ENCODE measurements at places on chromosomes 2 and 18.

GRCh38 chr18:910247-910646 is 5.6 kb downstream of the ADCYAP1 start:
- no peak for DNase-seq

DNA sequence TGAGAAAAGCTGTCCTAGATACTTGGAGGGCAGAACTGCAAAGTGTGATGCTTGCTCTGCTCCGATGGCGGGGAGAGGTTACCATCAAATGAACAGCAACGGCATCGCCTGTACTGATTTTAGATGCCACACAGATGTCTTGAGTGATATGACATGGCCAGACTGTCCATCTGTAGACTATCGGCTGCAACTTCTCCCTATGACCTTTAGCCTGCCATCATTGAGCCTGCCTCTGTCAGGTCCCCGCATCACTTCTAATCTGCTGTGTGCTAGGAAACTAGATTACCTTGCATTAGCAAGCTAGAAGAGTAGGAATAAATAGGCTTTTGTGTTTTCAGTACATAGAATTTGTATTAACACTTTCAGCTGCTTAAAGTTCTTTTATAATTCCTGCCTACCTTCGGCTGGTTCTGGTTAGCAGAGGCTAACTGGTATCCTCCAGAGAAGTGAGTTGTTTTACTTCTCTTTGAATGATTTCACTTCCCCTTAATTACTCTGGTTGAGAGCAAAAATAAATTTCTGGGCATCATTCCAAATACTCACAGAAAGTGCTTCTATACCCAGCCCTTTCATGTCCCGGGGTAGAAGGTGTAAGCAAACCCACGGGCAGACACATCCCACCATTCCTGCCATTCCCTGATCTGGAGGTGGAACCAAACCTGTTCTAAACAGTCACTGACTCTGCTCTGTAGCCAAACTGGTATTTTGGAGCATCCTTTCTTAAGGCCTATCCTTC is 24.0 kb downstream of the GAREM2 start:
- no peak for DNase-seq

DNA sequence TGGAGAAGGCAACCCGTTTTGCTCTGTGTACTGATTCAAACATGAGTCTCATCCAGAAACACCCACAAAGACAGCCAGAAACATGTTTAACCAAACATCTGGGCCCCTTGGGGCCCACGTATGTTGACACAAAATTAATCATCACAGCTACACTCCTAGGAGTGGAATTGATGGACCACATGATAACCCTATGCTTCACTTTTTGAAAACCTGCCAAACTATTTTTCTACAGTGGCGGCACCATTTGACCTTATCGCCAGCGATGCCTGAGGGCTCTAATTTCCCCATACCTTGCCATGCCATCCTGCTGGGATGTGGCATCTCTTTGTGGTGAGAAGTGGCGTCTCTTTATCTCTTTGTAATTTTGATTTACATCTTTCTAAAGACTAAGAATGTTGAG is 38.5 kb downstream of the PSMG2 start:
- DNase-seq: no peak

- no peak for DNase-seq
These were observed 108.5 kb upstream of the SMAD7 start for GRCh38 chr18:49059028-49059834.

- no peak for DNase-seq
These were observed 8.4 kb upstream of the C18orf32 start for GRCh38 chr18:49495480-49495879.

DNA sequence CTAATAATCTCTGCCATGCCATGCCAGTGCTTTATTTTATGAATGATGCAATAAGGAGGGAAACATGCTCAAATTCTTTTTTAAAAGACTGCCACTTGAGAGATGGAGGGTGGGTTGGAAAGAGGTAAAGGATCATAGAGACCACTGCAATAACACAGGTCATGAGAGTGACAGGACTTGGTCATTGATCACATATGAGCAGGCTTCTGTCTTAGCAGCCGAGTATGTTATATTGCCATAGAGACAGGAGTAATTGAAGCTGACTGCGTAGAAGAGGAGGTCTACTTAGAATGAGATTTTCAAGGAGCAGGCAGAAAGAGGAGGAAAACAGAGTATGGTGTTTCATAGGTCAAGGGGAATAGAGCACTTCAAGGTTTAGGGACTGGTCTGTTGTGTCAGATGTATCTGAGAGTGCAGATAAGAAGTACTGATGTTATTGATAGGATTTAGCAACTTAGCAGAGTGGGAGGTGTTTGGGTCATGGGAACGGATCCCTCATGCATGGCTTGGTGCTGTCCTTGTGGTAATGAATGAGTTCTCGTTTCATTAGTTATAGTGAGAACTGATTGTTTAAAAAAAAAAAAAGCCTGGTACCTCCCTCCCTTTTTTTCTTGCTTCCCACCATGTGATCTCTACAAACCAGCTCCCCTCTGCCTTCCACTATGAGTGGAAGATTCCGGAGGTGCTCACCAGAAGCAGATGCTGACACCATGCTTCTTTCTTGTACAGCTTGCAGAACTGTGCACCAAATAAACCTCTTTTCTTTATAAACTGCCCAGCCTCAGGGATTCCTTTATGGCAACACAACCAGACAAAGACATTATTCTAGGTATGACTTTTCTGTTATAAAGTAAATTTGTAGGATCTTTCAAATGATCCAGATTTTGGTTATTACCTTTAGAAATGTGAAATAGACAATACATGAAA is 32.8 kb downstream of the UGP2 start:
- no peak for DNase-seq

- no peak for DNase-seq
These were observed 338.0 kb upstream of the GYPC start for GRCh38 chr2:126317790-126318431.

DNA sequence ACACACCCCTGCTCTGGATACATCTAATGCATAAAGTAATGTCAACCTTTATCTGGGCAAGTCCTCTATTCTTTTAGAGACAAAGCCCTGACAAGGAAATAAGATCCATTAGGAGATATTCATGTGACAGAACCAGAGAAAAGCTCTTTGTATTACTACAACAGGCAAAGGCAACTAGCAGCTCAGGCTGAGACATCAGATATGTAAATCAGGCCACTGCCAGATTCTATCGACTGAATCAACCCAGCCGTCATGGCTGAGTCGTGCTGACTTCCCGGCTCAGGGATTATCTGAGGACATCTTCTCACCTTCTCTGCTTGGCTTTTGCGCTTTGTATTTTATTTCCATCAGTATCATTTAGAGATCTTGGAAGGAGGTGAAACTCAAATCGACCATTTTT is 294.5 kb downstream of the PLCL1 start:
- peak; percentile 4 for DNase-seq

DNA sequence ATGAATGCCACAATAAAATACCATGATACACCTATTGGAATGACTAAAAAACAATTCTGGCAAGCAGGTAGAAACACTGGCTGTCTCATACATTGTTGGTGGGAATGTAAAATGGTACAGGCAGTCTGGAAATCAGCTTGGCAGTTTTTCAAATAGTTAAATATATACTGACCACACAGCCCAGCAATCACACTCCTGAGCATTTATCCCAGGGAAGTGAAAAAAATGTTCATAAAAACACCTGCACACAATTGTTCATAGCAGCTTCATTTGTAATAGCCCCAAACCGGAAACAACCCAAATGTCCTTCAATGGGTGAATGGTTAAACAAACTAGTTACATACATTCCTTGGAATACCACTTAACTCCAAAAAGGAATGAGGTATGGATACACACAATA is 137.2 kb downstream of the TFCP2L1 start:
- no peak for DNase-seq

- no peak for DNase-seq
These were observed 18.8 kb downstream of the FARSB start for GRCh38 chr2:222637067-222637466.

GRCh38 chr2:159457589-159457988 is 158.8 kb downstream of the BAZ2B start:
- DNase-seq: no peak
